Cardiac fibroblast (primary cell): ENCODE measurements at places on chromosomes 6 and 20.
A peak's percentile ranks its signal among the peaks of the same experiment; 100 is the strongest.

GRCh38 chr20:57680131-57680716 lies 29.6 kb downstream of the PMEPA1 start:
- no peak for DNase-seq

GRCh38 chr6:7773322-7773721 lies 47.4 kb downstream of the BMP6 start:
- no peak for DNase-seq

- no peak for DNase-seq
Measured at GRCh38 chr20:9078826-9079731, 10.2 kb downstream of the PLCB4 start.

DNA sequence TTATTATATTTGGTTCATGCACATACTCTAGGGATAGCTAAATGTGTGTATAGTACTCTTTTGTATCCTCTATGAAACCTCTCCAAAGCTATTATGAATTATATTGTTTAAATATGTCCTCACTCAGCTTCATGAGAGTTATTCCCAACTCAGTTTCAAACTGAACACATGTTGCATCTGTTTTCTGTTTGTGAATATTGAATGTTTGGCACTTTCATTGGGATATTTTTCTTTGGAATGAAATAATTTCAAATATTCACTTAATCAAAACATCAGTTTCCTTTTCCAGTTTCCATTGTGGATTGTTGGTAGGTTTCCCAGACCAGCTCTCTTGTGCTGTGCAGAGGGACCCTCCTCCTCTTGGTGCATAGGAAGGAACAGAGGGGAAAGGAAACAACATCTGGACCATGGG lies 46.6 kb downstream of the HDAC2 start:
- DNase-seq = peak; percentile 11

DNA sequence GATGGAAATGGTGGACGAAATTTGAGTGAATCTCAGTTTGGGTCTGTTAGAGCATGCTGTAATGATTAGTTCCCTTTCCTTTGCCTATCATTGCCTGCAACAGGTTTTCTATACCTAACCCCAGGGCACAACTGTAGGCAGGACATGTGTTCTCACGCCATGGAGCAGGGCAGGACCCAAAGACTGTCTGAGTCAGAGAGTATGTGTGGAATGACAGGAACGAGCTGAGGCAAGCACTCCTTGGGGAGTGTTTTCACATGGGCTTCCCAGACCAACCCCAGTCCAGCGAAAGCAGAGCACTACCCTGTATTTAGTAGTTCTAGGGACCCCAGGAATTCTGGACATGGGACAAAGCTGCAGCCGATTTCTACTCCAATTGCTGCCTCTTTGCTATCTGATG lies 234.2 kb downstream of the HACE1 start:
- peak; percentile 95 for DNase-seq

- DNase-seq = no peak
Measured at GRCh38 chr6:100462706-100463629, 1.8 kb downstream of the SIM1 start.

GRCh38 chr6:160349814-160350350 lies 1.7 kb downstream of the SLC22A3 start:
- DNase-seq = no peak
